IMR-90 (cell line): ENCODE measurements at places on chromosomes 7 and 10. TPM values are rescaled to one million over a fixed set of nuclear protein-coding genes. Genes with fewer than 3 reads are reported as not detected.

Gene OR13A1
- not detected in 2 replicates for total RNA-seq

Gene CAMK2B
- 0.18 and 0.28 TPM in 2 replicates for total RNA-seq

Gene EIF4EBP2
- total RNA-seq: 15.6 and 20.8 TPM in 2 replicates

Gene AGBL3
- total RNA-seq: 0.18 and 0.28 TPM in 2 replicates

Gene UFSP1
- 0.28 and 0.36 TPM in 2 replicates for total RNA-seq

Gene PSMA2
- total RNA-seq: 138 and 217 TPM in 2 replicates

Gene TMEM184A
- total RNA-seq: 0.28 and 0.36 TPM in 2 replicates

Gene CACNB2
- total RNA-seq: 0.28 and 0.36 TPM in 2 replicates

Gene TNS3
- 58.9 and 64.3 TPM in 2 replicates for total RNA-seq

Gene OPN4
- total RNA-seq: not detected in 2 replicates

Gene TUBB8
- not detected in 2 replicates for total RNA-seq

Gene ASB4
- not detected in 2 replicates for total RNA-seq

Gene NUDT1
- total RNA-seq: 36.1 and 49.1 TPM in 2 replicates

Gene NPY4R
- 0.83 and 1.1 TPM in 2 replicates for total RNA-seq

Gene UTF1
- not detected in 2 replicates for total RNA-seq

Gene DNAJB12
- total RNA-seq: 18.3 and 19.2 TPM in 2 replicates

Gene NEURL1
- 0.28 and 0.36 TPM in 2 replicates for total RNA-seq

Gene STEAP1
- total RNA-seq: 3.9 and 5.8 TPM in 2 replicates

Gene ANK3
- total RNA-seq: 1.7 and 1.8 TPM in 2 replicates

Gene SORCS3
- not detected in 2 replicates for total RNA-seq

Gene SEMA3E
- 0.72 and 1.1 TPM in 2 replicates for total RNA-seq

Gene GRM3
- not detected in 2 replicates for total RNA-seq

Gene ANKMY2
- total RNA-seq: 41.9 and 43.6 TPM in 2 replicates

Gene ABCB4
- total RNA-seq: not detected in 2 replicates

Gene CARD11
- 0.18 and 0.28 TPM in 2 replicates for total RNA-seq

Gene CCDC3
- under 0.01 and 0.36 TPM in 2 replicates for total RNA-seq

Gene NUTM2E
- total RNA-seq: not detected in 2 replicates

Gene PHKG1
- under 0.01 and 0.72 TPM in 2 replicates for total RNA-seq

Gene GRID1
- not detected in 2 replicates for total RNA-seq

Gene AKR1C3
- 0.18 and 0.28 TPM in 2 replicates for total RNA-seq

Gene TUBAL3
- total RNA-seq: not detected in 2 replicates

Gene GHITM
- total RNA-seq: 185 and 186 TPM in 2 replicates

Gene SEMA4G
- 0.56 and 0.90 TPM in 2 replicates for total RNA-seq
